Endothelial cell of umbilical vein (primary cell): ENCODE measurements at places on chromosomes 11 and 22.
A peak's percentile ranks its signal among the peaks of the same experiment; 100 is the strongest.

GRCh38 chr11:11976481-11977127, 31.8 kb downstream of the DKK3 start:
- H3K27ac ChIP-seq, result peak overlapping the region; percentile 95
- peak; percentile 26 for DNase-seq
- H3K4me1 ChIP-seq, result peaks cover 55% of the 10 kb centered on the region
- H3K27me3 ChIP-seq, result no peaks in the 10 kb centered on the region

DNA sequence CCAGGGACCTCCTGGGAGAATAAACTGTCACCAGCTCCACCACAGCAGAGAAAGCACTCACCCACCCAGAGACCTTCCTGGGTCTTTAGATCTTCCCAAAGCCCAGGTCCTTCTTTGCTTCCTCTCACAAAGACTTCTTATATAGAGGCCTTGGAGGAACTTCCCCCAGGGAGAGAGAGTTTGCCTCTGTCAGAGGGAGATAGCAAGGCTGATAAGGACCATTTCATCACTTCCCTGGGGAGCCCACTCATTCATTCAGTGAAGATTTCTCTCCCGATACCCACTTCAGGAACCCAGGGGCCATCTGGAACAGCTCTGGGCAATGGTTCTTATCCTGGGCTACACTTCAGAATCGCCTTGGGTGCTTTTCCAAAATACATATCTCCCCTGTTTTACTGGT, at the start of gene PRG2:
TSS of gene PRG2 (minus strand) at position 116 of the 400 bp plus-strand sequence. CDS start 706 bp downstream, outside the sequence.
- no peaks in the 10 kb centered on the region for H3K4me1 ChIP-seq
- H3K4me3 ChIP-seq, result no peak within 1 kb of the TSS
- H3K36me3 ChIP-seq, result no peaks in the 10 kb centered on the region
- no peak within 1 kb of the TSS for H3K27ac ChIP-seq
- no peak for DNase-seq
- H3K27me3 ChIP-seq, result peaks cover 5% of the 10 kb centered on the region

- DNase-seq, result no peak
- no peaks in the 10 kb centered on the region for H3K36me3 ChIP-seq
- H3K4me1 ChIP-seq, result no peaks in the 10 kb centered on the region
- H3K4me3 ChIP-seq, result no peak overlapping the region
Observed at GRCh38 chr22:17552737-17553136, 10.6 kb upstream of the SLC25A18 start.

GRCh38 chr11:43852057-43852636, 28.5 kb upstream of the ALKBH3 start:
- H3K4me1 ChIP-seq, result no peaks in the 10 kb centered on the region
- no peaks in the 10 kb centered on the region for H3K36me3 ChIP-seq
- no peaks in the 10 kb centered on the region for H3K27me3 ChIP-seq
- peak; percentile 78 for DNase-seq
- no peak overlapping the region for H3K27ac ChIP-seq

- no peaks in the 10 kb centered on the region for H3K4me1 ChIP-seq
- H3K27ac ChIP-seq, result no peak overlapping the region
- H3K36me3 ChIP-seq, result no peaks in the 10 kb centered on the region
- H3K27me3 ChIP-seq, result no peaks in the 10 kb centered on the region
Observed at GRCh38 chr22:49302150-49302460, 525.6 kb downstream of the BRD1 start.
